ENCODE measurements at places on chromosomes 7 and 10.
A peak's percentile ranks its signal among the peaks of the same experiment; 100 is the strongest.

DNA sequence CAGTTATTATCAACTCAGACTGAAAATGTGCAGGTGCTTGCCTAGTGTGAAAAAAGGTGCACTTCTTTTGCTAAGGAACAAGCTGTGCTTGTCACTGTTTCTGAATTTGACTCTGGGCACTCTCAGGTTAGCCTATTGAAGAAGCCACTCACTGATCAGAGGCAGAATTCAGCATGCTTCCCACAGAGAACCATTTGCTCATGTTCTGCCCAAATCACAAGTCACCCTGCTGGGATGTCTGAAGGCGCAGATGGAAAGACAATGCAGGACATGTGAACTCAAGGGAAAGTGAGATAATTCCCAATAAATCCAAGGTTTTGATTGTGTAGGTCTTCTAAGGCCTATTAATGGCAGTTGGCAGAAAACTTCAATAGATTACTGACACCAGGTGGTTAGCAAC is 47.8 kb upstream of the CSTF2T start:
- DNase-seq: no peak

DNA sequence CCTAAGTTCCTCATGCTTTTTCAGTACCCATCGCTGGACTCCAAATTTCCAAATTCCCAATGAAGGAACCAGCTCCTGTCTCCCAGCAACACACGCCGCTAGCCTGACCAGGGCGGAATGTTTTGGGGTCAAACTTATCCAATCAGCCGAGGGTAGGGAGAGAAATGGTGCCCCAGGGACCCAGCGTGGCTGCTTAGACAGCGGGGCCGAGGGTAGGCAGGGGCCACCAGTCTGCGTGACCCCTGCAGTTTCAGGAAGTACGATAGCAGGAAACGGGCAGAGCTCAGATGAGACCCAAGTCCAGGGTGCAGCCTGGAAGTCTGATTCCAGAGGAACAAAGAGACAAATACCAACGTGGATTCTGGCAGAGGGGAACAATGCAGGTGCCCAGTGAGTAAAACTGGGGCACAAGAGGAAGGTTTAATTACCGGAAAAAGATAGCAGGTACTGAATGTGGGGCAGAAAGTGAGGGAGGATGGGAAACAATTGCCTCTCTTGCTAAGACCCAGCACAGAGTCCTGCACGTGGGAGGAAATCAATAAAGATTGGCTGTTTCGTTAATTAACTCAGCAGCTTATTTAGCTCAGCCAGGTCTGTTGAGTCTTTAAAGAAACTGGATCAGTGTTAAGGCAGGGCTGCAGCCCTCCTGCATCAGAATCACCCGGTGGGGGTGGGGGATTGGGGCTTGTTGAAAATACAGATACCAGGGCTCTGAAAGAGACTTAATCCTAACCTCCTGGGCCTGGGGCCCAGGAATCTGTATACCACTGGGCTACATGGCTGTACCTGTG is 50.4 kb upstream of the NFE2L3 start:
- no peak for DNase-seq

DNA sequence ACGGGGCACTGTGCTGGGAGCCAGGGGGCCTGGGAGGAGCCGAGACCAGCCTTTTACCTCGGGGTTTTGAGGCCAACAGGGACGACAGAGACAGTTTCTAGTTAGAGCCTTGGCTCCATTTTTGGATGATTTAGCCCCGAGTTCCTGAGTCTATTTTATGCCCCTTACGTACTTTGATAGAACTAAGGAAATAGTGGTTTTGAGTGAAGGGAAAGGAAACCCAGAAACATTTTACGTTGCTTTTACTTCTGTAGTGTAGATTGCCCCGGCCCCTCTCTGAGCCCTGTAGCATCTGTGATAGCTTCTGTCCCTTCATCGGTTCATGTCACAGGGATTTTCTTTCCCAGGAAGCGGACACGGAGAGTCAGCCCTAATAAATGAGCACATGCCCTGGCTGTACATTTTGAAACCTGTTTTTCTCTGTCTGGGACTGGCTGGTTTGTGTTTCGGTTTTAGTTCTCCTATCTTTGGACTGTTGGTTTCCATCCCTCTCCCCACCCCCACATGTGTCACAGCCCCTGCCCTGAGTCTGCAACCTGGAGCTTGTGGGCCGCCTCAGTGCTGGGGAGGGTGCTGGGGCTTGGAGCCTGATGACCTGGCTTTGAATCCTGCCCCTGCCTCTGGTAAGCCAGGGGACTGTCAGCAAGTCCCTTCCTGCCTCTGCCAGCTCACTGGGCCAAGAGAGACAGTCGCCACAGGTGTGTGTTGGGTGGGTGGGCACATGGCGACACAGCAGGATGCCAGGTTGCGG is 6.9 kb upstream of the ORAI2 start:
- DNase-seq: peak; percentile 67

GRCh38 chr10:16674147-16674703 is 143.0 kb downstream of the RSU1 start:
- no peak for DNase-seq

DNA sequence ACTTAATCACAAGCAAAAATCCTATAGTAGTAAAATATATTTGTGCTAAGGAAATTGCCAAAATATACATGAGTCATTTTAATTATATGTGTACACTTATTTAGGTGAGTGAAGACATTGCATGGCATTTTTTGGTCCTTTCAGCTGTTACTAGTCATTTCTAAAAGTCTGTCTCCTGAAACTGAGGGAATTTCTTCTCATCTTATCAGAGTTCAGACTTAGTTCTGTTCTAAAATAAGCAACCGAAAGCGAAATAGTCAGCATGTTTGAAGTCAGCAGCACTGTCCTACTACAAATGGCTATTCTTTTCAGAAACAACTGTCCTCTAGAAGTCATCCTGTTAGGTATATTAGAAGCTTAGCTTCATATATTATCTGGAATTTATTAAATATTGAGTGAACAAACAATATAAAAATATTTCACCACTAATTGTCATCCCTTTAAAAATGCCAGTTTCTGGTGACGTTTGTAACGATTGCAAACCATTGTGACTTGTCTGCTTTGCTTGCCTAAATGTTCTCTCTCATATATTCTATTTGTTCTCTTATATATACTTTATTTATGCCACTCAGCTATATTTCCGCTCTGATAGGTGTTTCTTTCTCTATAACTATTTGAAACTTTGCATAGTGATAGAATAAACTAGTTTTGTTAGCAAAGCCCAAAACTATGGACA is 227.4 kb upstream of the KAT6B start:
- DNase-seq: no peak

Data from stimulated activated CD4-positive, alpha-beta T cell treated with anti-CD3 and anti-CD28 coated beads, Interleukin-2, amount 100 ng/mL, for 48 hours (primary cell).